ENCODE measurements at places on chromosomes 2 and 18.

- no peak for DNase-seq
These were observed 14.7 kb upstream of the CIDEA start for GRCh38 chr18:12239431-12239830.

DNA sequence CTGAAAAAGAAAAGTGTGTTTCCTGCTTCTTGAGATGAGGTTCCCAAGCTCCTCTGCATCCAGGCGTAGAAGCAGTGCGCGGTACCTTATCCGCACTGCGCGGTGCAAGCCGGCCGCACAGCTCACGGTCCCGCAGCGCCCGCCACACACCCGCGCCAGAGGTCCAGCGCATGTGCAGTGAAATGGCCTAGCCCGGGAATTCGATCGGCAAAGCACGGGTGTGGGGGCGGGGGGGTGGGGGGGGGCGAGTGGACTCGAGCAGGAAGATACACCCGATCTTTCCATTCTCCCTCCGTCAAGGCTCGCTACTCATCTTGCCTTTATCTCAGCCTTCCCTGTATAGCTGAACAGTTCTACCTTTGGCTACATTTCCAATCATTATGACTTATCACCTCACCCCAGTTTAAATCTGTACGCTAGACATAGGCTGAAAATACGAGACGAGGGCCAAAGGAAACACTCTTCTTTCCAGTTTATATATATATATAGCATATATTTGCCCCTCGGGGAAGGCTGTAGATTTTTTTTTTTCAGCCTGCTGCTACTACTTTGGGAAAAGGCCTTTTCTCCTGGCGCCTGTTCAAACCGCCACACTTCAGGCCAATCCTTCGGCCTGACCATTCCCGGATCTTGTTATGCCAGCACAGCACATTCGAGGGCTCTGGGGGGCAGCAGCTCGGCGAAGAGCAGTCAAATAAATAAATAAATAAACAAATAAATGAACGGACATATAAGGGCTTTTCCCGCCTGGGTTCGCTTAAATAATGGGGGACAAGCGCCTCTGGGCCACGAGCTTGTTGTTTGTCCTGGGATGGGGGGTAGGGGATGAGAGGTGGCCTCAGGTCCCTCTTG lies 10.4 kb downstream of the HOXD8 start:
- peak; percentile 46 for DNase-seq

DNA sequence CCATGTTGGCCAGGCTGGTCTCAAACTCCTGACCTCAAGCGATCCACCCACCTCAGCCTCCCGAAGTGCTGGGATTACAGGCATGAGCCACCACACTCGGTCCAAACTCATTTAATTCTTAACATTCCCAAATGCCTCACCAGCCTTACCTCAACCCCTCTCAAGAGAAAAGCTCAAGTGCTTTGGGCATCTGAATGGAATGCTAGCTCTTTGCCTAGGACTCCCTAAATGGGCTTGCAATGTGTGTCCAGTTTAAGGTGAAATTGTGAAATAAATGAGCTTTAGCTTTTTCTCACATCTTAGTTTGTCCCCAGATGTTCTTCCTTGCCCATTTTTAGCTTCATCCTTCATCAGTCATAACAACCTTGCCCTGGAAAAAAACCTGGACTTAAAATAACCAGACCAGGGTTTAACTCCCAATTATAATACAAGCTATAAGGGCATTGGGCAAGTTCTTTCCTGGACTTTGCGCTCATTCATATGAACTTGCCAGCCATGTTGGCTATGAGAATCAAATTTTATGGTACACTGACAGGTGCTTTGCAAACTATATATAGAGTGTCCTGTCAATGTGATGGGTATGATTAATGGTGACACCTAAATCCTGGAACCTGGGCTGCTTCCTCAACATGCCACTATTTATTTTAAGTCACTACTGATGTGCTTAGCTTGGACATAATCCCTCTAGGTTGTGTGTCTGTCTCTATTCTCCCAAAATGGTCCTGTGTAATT lies 95.1 kb upstream of the SERPINE2 start:
- DNase-seq, result no peak

- no peak for DNase-seq
These were observed 181.2 kb downstream of the ATAD2B start for GRCh38 chr2:23745726-23746105.

GRCh38 chr18:74271635-74272034 lies 20.1 kb downstream of the CYB5A start:
- no peak for DNase-seq

- no peak for DNase-seq
These were observed 464.1 kb upstream of the CRIM1 start for GRCh38 chr2:35891528-35891927.

- DNase-seq, result no peak
These were observed 264.2 kb downstream of the SS18 start for GRCh38 chr18:25825979-25826776.

DNA sequence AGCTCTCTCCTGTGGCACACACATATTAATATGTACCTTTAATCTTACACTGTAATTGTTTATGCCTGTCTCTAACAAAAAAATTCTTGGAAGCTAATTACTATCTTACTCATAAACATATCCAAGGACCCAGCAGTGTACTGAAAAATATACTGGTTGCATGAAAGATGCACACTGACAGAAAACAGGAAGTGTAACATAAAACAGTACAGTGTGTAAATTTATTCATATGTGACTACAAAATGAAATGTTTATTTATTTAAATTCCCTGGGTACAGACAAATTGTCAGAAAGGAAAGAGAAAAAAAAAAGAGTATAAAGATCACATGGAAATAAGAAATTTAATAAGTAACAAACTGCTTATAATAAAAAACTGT lies 28.5 kb downstream of the TMEM131 start:
- no peak for DNase-seq

- no peak for DNase-seq
These were observed 37.0 kb downstream of the TGFA start for GRCh38 chr2:70516596-70516995.

- DNase-seq, result no peak
These were observed 125.8 kb upstream of the HNMT start for GRCh38 chr2:137838255-137839092.

GRCh38 chr2:215790523-215791421 lies 222.6 kb downstream of the MREG start:
- DNase-seq, result no peak

- no peak for DNase-seq
These were observed 19.3 kb downstream of the FEZ2 start for GRCh38 chr2:36578343-36579296.

GRCh38 chr2:70087702-70088597 lies 673 bp downstream of the PCBP1 start:
- peak; percentile 37 for DNase-seq

- DNase-seq, result no peak
These were observed 155.6 kb upstream of the PIEZO2 start for GRCh38 chr18:11304928-11305327.

- DNase-seq, result no peak
These were observed 62.4 kb upstream of the TWIST2 start for GRCh38 chr2:238785528-238785860.

DNA sequence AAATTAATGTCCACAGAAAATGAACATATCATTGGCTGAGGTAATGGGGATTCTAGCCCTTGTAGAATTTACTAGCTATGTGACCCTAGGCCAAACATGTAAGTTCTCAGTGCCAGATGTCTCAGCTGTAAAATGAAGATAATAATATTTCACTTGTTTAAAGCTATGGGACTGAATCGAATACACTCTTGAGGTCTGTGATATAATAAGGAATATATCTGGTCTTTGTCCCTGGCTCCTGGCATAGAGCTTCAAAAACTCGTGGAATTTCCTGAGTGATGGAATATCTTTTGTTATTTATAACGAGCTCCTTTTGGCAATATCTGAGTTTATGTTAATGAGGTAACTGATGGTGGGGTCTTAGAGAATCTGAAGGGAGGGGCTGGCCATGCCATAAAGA lies 201.4 kb upstream of the CYP26B1 start:
- DNase-seq, result no peak

DNA sequence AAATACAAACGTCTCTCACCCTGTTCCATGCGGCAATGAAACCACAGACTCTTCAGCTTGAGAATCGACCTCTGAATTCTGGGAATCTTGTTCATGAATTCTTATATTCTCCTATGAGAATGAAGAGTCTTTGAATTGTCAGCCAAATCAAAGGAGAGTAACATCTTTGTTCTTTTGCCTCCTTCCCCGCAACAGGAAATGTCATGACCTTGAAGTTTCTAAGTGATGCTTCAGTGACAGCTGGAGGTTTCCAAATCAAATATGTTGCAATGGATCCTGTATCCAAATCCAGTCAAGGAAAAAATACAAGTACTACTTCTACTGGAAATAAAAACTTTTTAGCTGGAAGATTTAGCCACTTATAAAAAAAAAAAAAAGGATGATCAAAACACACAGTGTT lies 21.8 kb downstream of the TNFAIP6 start:
- DNase-seq, result no peak

- peak; percentile 42 for DNase-seq
These were observed 27.0 kb downstream of the LDLRAD4 start for GRCh38 chr18:13245481-13246000.

DNA sequence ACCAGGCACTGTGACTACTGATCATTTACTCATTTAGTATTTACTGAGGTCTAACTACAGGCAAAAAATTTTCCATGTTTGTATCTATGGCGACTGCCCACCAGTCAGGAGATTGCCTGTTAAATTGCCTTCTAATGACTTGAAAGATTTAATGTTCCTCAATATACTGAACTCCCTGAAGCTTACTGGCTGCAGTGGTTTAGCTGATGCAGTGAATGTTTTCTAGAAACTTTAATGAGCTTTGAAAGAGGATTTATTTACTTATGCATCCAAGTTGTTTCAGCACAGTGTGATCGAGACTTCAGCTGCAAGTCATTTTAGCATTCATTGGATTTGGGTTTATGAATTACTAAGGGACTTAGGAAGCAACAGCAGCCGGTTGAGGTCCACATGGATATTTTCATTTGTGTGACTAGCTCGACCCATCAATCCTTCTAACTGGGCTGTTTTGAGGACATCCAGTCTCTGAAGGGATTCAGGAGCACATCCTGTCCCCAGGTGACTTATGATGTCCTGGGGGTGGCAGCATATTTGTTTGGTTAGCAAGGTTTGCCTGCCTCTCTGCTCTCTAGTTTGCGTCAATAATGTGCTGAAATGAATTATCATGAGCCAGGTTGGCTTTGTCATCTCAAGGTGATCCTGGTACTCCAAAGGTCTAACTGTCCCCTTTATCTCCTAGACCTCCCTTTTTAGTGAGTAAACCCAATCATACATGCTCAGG lies 26.8 kb downstream of the ACMSD start:
- DNase-seq, result no peak

- no peak for DNase-seq
These were observed 101.9 kb downstream of the CTIF start for GRCh38 chr18:48640566-48641270.

All from Peyer's patch (tissue), 4 donors.